ENCODE measurements at places on chromosomes 16 and 17.

DNA sequence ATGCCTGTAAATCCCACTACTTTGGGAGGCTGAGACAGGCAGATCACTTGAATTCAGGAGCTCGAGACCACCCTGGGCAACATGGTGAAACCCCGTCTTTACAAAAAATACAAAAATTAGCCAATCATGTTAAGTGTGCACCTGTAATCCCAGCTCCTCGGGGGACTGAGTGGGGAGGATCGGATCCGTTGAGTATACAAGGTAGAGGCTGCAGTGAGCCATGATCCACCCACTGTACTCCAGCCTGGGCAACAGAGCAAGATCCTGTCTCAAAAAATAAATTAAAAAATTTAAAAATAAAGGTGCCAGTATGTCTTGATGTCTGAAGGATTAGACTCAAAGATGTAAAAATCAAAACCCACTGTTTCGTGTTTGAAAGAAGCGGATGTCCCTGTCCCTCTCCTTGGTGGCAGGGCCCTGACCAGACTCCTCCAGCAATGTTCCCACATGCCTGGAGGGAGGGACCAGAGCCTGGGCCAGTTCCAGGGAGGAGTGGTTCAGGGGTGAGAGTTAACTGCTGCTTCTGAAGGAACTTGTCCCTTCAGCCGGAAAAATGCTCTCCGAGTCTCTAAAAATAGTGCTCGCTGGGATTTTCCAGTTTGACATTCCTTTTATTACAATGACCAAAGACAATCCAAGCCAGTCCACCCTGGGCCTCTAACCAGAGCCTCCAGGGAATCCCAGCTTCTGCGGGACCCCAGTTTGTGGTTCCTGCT, 9.4 kb upstream of the CMTM4 start:
- DNase-seq, result no peak

GRCh38 chr17:705011-705410, 9.6 kb downstream of the VPS53 start:
- no peak for DNase-seq

- peak; percentile 52 for DNase-seq
These were observed at the start of gene OR1F1 for GRCh38 chr16:3187798-3188674. Gene OR1F1 (plus strand): TSS chr16:3188204.

DNA sequence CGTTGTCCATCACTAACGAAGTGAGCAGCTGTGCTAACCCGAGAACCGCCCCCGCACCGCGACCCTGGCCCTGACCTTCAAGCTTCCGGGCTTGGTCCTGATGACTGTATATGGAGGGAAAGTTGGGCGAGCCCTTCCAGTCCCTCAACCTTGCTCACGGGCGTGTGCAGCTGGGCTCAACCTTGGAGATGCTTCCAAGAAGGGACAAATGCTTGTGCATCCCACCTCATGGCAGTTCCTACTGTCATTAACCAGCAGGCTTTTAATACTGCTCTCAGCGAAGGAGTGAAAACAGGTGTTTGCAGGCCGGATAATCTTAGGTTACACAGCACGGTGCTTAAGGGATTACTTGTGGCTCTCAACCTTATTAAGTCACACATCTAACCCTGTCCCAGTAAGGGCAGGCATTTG, 33.5 kb downstream of the SRL start:
- DNase-seq, result no peak

GRCh38 chr17:1796800-1797199, 32.9 kb downstream of the SMYD4 start:
- DNase-seq, result no peak

- no peak for DNase-seq
These were observed 18.2 kb upstream of the NOS2 start for GRCh38 chr17:27818401-27819105.

DNA sequence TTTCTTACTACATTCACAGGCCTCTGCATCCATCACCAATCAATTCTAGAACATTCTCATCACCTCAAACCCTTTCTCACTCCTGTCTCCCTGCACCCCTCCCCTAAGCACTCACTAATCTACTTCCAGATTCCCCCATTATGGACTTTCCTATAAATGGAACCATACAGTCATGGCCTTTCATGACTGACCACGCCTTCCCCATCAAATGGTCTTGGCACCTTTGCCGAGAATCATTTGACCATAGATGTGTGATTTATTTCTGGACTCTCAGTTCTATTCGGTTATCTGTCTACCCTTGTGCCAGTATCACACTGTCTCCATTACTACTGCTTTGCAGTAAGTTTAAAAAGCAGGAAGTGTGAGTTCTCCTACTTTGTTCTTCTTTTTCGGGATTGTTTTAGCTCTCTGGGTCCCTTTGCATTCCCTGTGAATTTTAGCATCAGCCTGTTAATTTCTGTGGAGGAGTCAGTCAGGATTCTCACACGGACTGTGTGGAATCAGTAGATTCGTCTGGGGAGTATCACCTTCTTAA, 27.5 kb downstream of the GTF3C1 start:
- no peak for DNase-seq

GRCh38 chr17:81405411-81405872, 10.2 kb downstream of the BAHCC1 start:
- no peak for DNase-seq

GRCh38 chr16:69607674-69608073, 41.9 kb downstream of the NFAT5 start:
- no peak for DNase-seq
